Left kidney (tissue), 8 donors: ENCODE measurements at places on chromosomes 5 and 9. TPM values are rescaled to one million over a fixed set of nuclear protein-coding genes. Genes with fewer than 3 reads are reported as not detected.

Gene RASEF
- polyA plus RNA-seq = 8.5 TPM

DNA sequence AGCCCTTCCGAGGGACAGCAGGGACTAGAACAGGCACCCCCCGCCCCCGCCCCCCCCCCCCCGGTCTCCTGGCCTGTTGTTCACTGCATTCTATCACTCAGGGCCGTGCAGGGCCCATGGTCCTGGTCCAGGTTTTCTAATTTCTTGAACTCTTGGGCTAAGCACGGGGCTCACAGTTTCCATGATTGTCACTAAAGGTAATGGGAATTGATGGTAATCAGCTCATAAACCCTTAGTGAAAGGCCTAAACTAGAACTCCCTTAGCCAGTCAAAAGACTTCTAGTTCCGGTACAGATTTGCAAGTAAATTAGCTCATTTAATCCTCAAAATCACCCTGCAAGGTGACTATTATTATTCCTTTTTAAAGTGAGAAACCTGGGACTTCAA is 14.7 kb upstream of the PWWP2A start:
- no peak for DNase-seq

DNA sequence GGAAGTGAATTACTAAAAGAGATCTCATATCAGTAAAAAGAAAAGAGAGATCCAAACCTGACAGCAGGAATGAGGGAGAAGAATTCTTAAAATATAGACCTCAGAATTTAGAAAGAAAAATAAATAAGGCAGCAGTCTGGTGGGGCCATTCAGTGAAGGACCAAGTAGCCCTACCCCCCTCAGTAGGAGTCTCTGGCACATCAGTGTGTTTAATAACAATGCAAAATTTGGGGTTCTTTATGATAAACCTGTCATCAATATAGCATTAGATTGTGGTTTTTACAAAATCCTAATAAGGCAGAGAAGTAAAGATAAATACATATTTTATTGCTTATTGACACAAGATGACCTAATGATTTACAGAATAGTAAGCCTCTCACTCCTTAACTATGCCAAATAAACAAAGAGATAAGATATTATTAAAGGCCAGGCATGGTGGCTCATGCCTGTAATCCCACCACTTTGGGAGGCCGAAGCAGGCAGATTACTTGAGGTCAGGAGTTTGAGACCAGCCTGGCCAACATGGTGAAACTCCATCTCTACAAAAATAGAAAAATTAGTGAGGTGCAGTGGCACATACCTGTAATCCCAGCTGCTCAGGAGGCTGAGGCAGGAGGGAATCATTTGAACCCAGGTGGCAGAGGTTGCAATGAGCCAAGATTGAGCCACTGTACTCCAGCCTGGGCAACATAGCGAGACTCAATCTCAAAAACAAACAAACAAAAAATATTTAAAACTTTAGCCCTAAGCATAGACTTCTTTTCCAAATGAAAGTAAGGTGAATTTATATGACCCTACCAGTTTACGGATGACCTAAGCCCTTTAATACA is 108.6 kb downstream of the BASP1 start:
- DNase-seq = no peak

DNA sequence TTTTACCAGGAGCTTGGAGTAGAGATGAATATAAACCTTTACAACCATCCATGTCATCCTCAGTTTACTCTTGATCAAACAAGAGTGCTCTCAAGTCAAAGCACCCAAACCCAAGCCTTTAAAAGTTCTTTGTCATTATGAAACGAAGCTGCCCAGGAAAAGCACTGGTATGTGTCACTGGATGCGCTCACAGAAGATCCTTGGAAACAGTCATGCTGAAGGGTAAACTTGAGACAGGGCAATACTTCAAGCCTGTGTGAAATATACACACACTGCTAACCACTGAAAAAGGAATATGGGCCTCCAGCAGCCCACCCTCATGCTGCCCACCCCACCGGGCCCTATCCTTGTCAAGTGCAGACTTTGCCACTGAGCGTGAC is 84.5 kb downstream of the PRRT1B start:
- no peak for DNase-seq

Gene COL23A1
- 6.2 TPM for polyA plus RNA-seq

DNA sequence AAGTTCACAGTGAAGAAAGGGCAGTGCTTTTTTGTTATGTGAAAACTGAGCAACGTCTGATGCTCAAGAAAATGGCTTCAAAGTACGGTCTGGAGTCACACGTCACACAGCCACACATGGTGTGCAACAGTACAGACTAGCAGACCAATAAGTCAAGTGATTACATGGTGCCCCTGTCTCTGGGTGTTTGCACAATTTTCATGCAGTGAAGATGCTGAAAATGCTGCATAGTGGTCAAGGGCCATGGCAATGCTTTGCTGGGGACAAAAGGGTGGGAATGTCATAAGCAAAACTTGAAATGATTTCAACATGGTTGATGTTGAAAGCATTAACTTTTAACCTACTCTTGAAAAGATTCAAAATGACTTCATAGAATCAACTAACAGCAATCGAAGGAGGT is 231.2 kb downstream of the EBF1 start:
- DNase-seq = no peak

Gene SHISAL2B
- 0.27 TPM for polyA plus RNA-seq

Gene EFNA5
- polyA plus RNA-seq = 29.1 TPM

DNA sequence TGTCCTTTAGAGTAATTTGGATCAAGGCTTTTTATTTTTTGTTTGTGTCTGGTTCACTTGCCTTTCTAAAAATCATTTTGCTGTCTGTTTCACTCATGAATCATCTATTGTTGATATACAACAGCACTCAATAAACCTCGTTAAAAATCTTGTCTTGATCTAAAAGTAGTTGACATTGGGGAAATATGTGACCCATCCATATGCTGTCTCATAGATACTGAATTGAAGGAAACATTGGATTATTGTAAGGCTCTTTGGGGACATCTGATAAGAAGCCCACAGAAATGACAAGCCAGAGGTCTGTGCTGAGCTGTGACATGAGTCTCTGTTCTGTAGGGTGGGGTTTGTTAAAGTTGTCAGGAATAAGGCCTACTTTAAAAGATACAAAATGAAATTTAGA is 208.0 kb downstream of the PDZD2 start:
- DNase-seq = no peak

DNA sequence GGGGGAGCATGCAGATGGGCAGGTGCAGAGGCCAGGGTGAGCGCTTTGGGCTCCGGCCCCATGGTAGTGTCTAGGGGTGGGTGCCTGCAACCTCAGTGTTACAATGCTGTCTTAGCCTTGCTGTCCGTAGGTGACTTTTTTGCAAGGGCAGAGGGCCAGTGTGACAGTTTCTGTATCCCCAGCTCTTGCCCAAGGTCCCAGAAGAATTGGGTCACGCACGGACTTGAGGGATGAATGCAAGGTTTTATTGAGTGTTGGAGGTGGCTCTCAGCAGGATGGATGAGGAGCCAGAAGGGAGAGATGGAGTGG is 492.5 kb downstream of the AGTPBP1 start:
- no peak for DNase-seq

DNA sequence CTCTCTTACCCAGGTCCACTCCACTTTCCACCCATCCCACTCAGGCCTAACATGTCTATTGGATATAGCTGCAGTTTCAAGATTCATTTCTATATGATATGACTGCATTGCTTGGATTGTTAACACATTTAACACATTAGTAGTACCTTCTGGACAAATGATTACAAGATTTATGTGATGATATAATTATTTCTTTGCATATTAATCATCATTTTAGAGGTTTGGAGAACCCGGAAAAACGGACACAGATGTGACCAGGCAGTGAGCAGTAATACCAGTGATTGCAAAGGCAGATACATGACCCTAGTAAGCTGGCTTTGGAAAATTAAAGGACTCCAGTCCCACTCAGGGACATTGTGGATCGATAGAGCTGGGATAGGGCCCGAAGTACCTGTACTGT is 103.8 kb downstream of the PRR16 start:
- DNase-seq = no peak
